ENCODE measurements at places on chromosomes 12 and 14.

DNA sequence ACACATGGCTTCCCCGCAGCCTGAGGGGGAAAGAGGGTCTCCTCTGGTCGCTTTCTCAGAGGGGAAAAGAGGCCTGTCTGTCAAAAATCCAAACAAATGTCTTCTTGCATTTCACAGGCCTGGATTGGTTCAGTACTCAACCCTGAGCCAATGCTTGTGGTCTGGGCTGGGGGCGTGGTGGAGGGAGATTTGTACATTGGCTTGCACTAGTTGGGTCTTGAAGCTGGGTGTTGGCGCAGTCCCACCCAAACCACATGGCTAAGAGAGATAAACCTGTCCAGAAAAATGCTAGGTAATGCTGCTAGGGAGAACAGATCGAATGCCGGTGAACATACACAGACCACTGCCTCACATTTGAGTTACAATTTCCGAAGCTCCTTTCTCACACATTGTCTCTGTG lies 461.6 kb downstream of the MED13L start:
- no peak for DNase-seq

GRCh38 chr14:53613404-53614253 lies 343.0 kb downstream of the BMP4 start:
- no peak for DNase-seq

GRCh38 chr12:2138871-2139308 lies 86.1 kb downstream of the CACNA1C start:
- no peak for DNase-seq

- no peak for DNase-seq
These were observed 83.2 kb downstream of the ITPK1 start for GRCh38 chr14:93032421-93032936.

DNA sequence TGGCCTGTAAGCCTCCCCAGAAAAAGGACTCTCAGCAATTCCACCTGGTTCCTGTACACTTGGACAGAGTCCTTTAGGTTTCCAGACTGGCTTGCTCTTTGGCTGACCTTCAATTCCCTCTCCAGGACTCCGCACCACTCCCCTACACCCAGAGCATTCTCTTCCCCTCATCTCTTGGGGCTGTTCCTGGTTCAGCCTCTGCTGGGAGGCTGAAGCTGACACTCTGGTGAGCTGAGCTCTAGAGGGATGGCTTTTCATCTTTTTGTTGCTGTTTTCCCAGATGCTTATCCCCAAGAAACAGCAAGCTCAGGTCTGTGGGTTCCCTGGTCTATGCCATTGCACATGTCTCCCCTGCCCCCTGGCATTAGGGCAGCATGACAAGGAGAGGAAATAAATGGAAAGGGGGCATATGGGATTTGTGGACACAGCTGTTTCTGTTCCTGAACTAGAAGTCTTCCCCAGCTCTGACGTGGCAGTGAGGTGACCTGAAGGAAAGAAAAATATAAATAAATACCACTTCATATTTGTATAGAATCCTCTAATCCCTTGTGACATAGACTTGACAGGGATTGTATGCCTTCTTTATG lies 1.3 kb downstream of the RNASE7 start:
- DNase-seq = no peak

- no peak for DNase-seq
These were observed 183.5 kb downstream of the NUAK1 start for GRCh38 chr12:105954951-105955931.

- no peak for DNase-seq
These were observed 37.8 kb upstream of the PLBD1 start for GRCh38 chr12:14605401-14605989.

GRCh38 chr14:104150136-104151025 lies 12.0 kb downstream of the KIF26A start:
- DNase-seq = peak; percentile 73

- DNase-seq = peak; percentile 42
These were observed 242.0 kb downstream of the BMP4 start for GRCh38 chr14:53714495-53715192.

- DNase-seq = no peak
These were observed 907.5 kb upstream of the MDGA2 start for GRCh38 chr14:48582938-48583337.

DNA sequence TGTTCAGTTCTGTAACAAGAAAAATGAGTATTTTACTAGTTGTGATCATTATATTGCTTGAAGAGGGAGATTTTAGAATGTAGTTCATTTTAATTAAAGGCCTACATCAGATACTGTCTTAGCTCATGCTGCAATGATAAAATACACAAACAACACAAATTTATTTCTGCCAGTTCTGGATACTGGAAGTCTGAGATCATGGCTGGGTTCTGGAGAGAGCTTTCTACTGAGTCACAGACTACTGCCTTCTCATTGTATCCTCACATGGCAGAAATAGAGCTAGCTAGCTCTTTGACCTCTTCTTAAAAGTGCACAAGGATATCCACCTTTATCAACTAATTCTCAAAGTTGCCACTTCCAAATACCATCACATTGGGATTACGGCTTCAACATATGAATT lies 53.8 kb downstream of the MIS18BP1 start:
- no peak for DNase-seq

DNA sequence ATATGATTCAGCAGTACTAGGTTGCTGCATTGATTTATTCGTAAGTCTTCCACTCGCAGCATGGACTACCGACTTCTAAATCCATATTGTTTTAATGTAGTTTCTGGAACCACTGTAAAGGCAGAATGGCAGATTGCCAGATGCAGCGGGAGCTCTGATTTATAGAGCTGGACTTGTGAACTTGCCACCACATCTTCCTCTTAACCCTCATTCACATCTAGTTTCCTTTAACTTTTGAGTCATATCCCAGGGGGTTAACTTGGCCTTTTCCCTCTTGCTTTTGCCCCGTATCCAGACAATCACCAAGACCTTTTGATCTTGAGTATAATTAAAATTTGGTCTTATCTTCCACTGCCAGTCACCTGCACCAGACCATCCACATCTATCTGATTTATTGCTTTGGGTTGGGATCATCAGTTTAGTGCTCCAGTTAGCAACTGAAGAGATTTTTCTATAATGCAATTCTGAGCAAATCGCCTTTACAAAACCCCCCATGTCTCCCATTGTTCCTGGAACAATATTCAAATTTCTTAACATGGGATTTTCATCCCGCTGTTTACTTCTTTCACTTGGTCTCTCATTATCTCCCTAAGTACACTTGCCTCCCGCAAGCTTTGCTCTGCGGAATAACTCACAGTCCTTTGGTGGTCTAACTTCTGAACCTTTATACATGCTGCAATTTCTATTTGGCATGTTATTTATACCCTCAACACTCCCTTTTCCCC lies 130.5 kb downstream of the ACSS3 start:
- no peak for DNase-seq

DNA sequence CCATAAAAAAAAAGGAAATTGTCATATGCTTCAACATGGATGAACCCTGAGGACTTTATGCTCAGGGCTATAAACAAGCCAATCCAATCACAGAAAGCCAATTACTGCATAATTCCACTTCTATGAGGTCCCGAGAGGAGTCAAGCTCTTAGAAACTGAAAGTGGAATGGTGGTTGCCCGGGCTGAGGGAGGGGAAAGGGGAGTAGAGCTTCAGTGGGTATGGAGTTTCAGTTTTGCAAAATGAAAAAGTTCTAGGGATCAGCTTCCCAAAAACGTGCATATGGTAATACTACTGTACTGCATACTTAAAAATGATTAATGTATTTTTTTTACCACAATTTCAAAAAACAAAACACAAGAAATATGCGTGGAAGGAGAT lies 52.0 kb downstream of the RNF34 start:
- DNase-seq = no peak

- DNase-seq = no peak
These were observed 32.7 kb upstream of the VPS37B start for GRCh38 chr12:122928404-122929147.

DNA sequence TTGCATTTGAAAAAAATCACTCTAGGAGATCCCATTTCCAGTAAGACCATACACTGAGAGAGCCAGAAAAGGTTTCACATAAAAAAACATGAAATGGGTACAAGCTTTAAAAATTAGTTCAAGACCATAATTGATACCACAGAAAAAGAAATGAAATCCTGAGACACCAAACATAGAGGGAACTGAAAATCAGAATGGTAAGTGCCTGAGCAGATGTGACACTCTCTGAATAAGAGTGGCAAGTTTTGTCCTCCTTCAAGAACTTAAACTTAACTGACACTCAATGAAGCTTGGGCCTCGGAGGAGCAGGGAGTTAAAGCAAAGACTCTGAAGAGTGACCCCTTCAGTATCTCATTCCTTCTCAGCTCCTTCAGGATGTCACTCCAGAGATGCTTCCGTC lies 23.2 kb upstream of the PTGDR start:
- DNase-seq = no peak

- peak; percentile 25 for DNase-seq
These were observed 163.6 kb downstream of the RIMBP2 start for GRCh38 chr12:130552483-130552996.

GRCh38 chr12:106280106-106280505 lies 22.4 kb upstream of the TCP11L2 start:
- no peak for DNase-seq

DNA sequence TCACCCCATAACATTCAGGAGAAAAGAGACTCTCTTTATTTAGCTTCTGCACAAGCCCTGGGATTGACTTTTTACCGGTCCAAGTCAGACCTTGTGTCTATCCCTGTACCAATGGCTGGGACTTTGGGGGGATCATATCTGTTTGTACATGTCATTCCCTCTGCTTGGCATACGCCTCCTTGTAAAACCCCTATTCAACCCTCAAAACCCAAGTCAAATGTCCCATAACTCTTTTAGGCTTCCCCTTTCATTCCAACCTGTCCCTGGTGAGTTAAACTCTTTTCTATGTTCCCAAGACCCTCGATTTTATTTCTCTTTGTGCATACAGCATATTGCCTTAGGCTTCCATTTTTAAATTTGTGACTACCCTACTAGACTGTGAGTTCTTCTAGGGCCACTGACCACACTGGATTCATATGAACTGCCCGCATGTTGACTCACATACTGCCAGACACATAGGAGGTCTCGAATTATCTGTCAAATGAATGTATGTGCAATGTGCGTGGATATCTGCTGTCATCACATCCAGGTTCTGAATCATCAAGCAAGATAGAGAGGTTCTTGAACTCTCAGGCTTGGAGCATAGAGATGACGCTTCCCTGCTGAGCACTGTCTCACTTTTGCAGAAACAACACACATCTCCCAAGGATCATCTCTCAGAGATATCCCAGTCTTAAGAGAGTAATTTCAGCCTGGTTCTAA lies 548.6 kb upstream of the TBX3 start:
- DNase-seq = no peak

GRCh38 chr12:101599771-101600484 lies 5.2 kb downstream of the MYBPC1 start:
- no peak for DNase-seq

DNA sequence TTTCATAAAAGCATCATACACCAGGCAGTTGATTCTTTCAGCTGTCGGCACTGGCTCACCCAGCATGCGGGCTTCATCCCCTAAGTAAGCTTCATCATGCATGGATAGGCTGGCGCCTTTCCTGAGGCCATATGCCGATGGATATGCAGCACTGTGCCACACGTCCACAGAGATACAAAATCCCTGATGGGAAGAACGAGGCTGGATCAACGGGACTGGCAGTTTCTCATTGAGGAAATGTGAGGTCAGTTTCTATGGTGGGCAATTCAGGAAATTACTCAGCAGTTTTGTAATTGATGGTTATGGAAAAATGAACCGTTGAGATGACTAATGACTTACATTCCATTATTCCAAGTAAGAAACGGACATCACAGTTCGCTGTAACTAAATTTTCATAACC lies 453.8 kb downstream of the TMEM121 start:
- DNase-seq = no peak

DNA sequence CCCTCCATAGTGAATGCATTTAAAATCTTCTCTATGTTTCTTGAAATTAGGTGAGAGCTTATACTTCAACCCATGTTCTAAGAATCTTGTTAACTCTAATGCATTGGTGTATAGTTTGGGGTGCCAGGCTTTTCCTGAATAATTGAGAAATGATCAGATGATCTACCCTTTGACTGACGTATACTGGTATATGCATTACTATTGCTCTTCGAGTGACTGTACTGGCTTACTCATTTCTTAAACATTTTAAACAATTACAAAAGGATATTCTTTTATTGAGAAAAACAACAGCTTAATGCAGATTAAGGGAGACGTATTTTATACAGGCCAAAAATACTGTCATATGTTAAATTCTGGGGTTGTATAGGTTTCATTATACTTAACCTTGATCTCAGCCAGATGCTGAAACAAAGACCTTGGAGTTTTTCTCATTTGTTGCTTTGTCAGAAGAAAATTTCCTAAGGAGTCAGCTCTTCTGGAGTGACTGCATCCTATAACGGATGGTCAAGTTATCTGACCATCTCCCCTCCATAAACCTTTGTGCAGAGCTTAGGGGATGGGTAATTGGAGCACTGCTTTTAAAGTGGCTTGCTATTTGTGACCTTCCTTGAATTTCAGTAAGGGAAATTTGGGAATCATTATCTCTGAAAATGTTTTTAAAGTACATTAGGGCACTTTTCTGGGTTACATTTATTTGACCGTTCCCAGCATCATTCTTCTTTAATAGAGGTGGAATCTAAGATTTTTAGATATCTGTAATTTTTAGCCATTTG lies 507.6 kb downstream of the PCNX1 start:
- DNase-seq = no peak

GRCh38 chr12:98719515-98720504 lies 74.7 kb downstream of the APAF1 start:
- no peak for DNase-seq

DNA sequence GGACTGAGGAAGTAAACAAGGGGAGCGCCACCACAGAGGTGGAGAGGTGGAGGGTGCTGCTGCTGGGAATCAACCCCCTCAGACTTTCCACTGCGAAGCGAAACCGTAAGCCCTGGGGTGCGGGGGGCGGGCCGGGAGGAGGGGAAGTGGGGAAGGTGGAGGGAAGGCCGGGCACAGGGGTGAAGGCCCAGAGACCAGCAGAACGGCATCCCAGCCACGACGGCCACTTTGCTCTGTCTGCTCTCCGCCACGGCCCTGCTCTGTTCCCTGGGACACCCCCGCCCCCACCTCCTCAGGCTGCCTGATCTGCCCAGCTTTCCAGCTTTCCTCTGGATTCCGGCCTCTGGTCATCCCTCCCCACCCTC lies at the start of gene LAG3:
TSS of gene LAG3 (plus strand) at position 190 of the 365 bp plus-strand sequence. CDS start 333 bp downstream, outside the sequence.
- DNase-seq = no peak

GRCh38 chr14:34650786-34651584 lies 21.0 kb upstream of the SNX6 start:
- DNase-seq = no peak

DNA sequence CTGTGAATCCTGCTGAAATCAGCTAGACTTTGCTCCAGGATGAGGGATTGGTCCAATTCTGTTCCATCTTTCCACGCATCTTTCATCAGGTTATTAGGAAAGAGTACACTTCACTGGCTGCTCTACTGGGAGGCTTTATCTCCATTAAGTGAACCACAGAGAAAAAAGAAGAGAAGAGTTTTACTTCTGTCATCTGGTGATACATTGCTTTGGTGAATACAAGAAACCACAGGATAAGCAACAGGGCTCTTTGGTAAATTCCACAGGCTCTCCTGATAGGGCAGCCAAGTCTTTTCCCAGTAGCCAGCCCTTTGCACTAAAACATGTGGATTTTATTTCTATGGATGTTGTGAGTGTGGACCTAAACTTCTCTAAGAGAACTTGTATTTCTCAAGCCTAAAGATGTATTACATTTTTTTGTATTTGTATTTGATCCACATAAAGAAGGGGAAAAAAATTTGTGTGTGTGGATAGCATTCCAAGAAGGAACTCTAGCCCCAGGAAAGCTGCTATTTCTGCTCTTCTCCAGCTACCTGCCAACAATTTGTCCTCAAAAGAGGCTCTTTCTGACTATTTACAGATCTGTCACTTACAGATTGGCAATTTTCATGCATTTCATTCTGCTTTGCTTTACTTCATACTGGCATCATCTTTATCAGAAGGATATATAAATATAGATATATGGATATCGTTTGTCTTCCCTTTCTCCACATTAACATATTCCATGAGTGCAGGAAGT lies 1117.6 kb upstream of the TMEM132C start:
- no peak for DNase-seq
